ENCODE measurements at places on chromosomes 3 and 15. TPM values are rescaled to one million over a fixed set of nuclear protein-coding genes. Genes with fewer than 3 reads are reported as not detected.

GMPPB gene
- total RNA-seq = 37.3 TPM

HGD gene
- total RNA-seq = 0.19 TPM

NTRK3 gene
- total RNA-seq = 0.62 TPM

KBTBD12 gene
- total RNA-seq = not detected

DYNC1LI1 gene
- 39.7 TPM for total RNA-seq

CKMT1A gene
- not detected for total RNA-seq

COMMD4 gene
- 114 TPM for total RNA-seq

DUOX2 gene
- not detected for total RNA-seq

WDR53 gene
- 7.5 TPM for total RNA-seq

A4GNT gene
- not detected for total RNA-seq
